ENCODE measurements at places on chromosomes 2 and 18.

DNA sequence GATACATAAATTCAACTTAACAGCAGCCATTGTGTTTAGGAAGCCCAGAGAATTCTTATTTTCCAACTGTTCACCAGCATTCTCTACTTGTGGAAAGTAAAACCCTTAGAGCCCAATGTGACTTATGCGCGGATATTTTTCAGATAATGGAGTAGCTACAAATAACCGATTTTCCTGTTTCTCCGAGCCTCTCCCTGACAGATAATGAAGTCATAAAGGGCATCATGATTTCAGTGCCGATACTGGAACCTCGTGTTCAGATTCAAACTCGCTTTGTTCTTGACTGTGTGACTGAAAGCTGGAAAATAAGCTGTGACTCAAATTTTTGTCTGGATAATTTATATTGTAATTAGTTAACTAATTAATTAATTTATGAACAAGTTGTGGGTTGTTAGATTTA lies 228.2 kb downstream of the VAPA start:
- no peak for DNase-seq

GRCh38 chr2:168997118-168997521 lies 34.0 kb downstream of the ABCB11 start:
- no peak for DNase-seq

- DNase-seq, result no peak
These were observed 165.8 kb upstream of the MEIS1 start for GRCh38 chr2:66269166-66269565.

GRCh38 chr2:176768185-176768584 lies 444.4 kb upstream of the HNRNPA3 start:
- DNase-seq, result no peak

DNA sequence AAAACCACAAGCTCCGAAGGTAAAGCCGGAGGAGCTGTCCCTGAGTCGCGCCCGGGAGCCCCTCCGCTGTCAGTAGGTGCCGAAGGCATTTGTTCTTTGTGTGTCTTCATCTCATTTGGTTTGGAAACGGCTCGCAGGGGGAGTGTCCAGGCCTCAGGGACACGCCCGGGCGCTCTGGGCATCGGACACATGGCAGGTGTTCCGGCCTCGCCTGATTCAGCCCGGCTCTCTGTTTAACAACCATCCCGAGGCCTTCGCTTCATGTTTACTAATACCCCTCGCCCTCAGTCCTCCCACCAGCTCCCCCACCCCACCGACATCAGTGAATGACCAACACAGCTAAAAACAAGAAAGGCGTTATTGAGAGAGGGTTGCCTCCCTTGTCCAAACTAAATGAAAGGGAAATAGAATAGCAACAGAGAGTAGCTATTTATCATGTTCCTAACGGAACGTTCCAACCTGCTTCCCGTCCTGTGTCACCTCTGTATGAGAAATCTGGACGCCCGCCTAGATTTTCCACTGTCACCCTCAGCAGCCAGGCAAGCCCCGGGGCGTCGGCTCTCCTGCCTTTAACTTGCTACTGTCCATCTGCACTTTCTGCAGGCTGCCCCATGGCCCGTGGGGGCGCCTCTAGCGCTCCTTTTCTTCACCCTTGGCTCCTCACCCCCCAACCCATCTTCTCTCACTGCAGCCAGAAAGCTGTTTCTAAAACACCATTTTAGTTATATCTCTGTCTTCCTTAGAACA lies 73.9 kb downstream of the MYCN start:
- no peak for DNase-seq

- no peak for DNase-seq
These were observed 1224.4 kb upstream of the LRRTM1 start for GRCh38 chr2:81528852-81529480.

- no peak for DNase-seq
These were observed 157.4 kb downstream of the DTNA start for GRCh38 chr18:34867520-34867919.

DNA sequence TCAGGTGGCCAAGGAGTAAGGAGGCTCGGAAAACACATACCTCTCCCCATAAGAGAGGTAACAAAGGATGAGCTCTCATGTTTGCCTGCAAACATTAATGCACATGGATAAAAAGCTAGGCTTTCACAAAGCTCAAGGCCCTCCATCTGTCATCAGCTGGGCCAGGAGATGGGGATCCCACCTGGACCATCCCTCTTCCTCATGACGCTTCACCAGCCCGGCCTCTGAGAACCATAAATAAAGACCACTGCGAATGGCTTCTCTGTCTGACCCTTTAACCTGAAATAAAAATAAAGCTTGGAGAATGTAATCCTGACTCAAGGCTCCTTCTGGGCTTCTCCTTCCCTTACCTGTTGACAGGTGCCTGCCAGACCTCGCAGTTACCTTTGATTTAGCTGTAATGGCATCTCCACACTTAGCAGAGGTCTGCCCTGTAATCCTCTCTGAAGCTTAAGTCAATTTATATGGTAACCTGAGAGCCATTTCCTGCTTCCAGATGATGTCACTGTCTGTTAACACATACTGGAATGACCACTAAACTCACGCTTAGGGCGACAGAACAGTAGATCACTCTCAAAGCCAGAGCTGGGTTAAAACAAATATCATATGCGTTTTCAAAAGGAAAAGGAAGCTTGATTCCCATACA lies 29.3 kb upstream of the FOXI3 start:
- DNase-seq, result no peak

DNA sequence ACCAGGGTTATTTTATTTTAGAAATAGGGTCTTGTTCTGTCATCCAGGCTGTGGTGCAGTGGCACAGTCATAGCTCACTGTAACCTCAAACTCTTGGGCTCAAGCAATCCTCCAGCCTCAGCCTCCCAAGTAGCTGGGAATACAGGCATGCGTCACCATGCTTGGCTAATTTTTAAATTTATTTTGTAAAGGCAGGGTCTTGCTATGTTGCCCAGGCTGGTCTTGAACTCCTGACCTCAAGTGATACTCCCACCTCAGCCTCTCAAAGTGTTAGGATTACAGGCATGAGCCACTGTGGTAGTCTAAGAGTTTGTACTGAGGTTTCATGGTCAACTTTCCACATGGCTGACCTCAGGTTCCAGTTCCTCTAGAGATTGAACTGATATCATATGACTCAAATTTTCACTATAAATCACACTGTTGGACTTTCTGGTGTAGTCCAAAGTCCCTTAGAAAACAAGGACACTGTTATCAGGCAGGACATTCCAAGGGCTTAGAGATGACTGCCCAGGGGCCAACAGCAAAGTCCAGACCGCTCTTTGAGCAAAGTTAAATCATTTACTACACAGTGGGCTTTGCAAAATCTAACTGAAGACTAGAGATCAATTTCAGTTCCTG lies 82.0 kb upstream of the MEX3C start:
- no peak for DNase-seq

DNA sequence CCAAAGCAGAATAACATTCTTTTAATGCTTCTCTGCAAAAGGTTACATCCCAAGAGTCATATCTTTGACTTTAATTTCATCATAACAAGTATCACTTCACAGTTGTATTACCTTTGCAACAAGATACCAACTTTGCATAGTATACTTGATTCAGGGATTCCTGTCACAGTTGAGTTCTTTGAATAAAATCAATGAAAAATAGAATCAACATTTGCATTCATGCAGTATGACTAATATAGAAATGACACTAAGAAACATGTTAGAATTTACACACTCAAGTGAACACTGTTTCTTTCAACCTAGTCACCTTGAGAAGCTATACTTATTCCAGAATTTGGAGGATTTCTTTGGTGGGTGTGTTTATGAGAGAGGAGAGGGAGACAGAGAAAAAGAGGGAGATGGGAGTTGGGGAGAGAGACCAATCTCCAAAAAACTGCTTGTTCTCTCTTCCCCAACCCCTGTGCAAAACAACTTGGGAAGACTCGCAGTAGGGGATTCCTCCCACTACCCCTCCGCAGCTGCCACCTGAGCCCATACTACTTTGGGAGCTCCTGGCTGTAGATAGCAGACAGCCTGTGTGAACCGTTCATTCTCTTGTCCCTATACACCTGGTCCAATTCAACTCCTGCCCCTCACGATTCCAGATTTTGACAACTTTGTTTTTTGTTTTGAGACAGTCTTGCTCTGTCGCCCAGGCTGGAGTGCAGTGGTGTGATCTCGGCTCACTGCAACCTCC lies 57.7 kb downstream of the PELI1 start:
- DNase-seq, result no peak

All from effector CD4-positive, alpha-beta T cell (primary cell).